ENCODE measurements at places on chromosomes 4 and X.

DNA sequence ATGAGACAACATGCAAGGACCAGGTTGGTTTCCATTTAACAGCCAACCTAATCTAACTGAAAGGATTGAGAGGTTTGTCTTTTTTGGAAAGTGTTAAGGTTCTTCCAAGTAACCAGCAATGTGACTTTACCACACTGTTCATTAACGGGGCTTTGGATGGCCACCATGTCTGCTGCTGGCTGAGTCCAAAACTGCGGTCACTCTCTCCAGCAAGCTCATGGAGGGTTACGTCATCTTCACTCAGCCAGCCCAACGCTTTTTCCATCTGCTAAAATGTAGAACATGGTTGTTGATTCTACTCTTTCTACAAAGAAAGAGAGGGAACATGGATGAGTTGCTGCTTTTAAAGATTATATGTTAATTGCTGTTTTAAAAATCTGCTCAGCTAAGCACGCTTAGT lies 11.0 kb downstream of the PKD2 start:
- no peak for DNase-seq

GRCh38 chr4:27007507-27007906 lies 146.9 kb downstream of the STIM2 start:
- no peak for DNase-seq

DNA sequence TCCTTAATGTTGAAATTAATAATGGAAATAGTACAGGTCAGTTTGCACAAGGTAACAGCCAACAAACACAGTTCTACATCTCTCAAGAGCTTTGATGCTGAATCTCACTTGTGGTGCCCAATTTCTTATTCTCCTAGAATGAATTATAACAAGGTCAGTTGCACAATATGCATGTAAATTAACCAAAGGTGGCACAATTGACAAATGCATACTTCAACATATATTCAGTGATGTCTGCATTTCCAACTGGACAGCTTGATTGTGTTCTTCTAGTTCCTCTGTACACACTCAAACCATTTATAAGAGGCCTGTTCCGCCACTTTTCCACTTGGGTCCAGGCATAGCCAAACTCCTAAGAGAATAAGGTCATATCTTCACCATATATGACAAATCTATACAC lies 210.3 kb upstream of the EPHA5 start:
- no peak for DNase-seq

GRCh38 chrX:136191171-136191570 lies 43.8 kb downstream of the FHL1 start:
- DNase-seq = no peak

GRCh38 chr4:122632396-122633143 lies 11.7 kb upstream of the IL21 start:
- no peak for DNase-seq

GRCh38 chrX:72048510-72049455 lies 82.9 kb downstream of the RTL5 start:
- DNase-seq = no peak

- no peak for DNase-seq
Observed at GRCh38 chr4:122012735-122013134, 60.9 kb upstream of the TRPC3 start.

DNA sequence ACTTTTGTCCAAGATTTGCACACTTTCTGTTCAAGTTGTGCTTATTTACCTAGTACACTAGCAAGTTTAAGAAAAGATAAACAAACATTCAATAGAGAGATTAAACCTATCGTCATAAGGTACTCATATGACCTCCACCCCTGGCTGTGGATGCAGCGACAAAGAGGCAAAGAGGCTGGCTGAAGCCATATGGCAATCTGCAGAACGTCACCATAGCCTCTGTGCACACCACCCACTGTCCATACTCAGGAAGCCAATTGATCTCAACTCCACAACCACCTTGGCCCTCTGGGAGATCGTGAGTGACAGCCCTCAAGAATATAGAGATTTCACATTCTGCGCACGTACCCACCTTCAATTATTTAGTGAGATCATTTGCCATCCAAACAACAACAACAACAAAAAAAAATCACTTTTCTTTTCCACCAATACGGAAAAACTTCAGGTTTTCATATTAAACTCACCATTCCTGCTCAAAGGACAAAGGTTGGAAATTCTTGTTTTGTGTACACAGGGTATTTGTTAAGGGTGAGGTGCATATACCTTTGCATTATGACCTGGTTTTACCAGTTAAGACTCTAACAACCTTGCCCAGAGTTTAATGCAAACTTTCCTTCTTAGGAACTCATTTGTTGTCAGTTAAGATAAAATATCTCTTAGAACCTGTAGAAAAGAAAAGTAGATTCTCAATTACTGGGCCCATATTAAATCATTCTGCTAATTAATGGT lies 243.0 kb upstream of the FSTL5 start:
- no peak for DNase-seq

- DNase-seq = no peak
Observed at GRCh38 chr4:17117746-17118145, 219.3 kb upstream of the LDB2 start.

DNA sequence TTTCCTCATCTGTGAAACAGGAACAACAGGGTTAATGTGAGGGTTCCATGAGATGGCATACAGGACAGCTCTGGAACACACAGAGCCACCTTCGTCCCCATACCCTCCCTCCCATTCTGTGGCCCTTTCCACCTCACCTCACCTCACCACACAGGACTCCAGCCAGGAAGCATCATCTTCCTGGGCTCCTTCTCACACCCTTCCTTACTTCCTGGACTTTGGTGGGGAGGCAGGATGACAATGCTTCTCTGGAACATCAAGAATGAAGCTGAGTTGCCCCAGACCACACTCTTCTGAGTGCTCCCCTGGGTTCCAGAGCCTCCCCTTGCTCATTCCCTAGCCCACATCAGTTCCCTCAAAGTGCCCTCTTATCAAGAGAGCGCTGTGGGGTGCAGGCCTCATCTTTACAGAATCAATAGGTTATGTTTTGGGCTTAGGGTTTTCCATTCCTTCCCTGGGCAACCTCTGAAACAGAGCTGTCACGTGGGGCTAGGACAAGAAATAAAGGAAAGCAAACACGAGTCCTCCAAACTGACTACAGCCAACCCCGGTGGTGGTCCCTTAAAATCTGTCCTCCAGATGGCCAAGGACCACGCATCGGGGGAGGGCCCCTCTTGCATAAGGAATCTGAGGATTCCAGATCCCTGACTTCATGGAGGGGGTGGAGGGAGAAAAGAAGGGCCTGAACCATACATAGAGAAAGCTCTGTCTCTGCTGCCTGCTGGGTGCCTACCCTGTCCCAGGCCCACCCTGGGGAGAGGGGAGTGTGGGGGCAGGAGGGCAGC lies 74.4 kb upstream of the ATP6AP2 start:
- DNase-seq = no peak

- DNase-seq = no peak
Observed at GRCh38 chrX:56928546-56928945, 66.8 kb downstream of the SPIN3 start.

DNA sequence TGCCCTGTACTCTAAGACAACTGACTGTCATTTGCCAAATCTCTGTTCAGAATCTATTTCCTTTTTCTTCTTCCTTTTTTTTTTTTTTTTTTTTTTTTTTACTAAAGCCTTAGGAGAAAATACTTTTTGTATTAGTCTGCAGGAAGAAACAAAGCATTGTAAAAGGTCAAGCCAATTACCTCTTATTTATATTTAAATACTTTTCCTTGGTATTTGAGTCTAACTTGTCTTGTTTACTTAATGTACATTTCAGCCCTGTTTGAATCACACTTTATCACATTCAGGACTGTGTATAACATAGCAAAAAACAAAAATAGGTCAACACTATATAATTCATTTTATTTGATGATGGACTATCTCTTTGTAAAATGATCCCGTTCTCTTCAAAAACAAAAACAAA lies 262.2 kb downstream of the RPA4 start:
- no peak for DNase-seq

GRCh38 chr4:166895771-166896170 lies 338.5 kb downstream of the SPOCK3 start:
- DNase-seq = no peak

DNA sequence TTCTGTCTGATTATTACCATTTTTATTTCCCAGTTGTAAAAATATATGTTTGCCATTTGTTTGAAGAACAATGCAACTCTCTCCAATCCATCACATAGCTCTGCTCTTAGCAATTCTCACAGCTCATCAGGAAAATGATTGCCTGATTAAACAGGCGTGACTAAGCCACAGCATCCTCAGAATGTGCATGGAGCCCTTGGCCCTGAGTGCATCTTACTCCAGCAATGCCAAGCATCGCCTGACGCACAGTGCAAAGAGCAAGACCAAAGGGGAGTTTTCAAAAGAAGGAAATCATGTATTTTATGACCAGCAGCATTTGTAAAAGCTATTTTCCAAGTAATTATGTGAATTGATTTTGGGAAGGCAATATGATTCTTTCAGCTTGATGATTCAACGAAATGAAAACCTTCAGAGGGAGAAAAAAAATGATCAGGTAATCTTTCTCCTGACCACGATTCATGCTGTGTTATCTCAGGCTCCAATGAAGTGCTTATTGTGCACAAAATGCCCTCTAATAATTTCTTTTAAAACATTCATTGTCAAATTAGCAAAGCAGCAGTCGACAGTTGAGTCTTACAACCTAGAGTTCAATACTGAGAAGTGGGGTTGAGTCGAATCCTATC lies 138.0 kb upstream of the FAM9B start:
- no peak for DNase-seq
